ENCODE measurements at places on chromosomes 5 and 9. TPM values are rescaled to one million over a fixed set of nuclear protein-coding genes. Genes with fewer than 3 reads are reported as not detected.

The GPR151 gene
- not detected for total RNA-seq

The ANKRD34B gene
- total RNA-seq = not detected

The HRH2 gene
- 36.5 TPM for total RNA-seq

The LOX gene
- total RNA-seq = 3.0 TPM

DNA sequence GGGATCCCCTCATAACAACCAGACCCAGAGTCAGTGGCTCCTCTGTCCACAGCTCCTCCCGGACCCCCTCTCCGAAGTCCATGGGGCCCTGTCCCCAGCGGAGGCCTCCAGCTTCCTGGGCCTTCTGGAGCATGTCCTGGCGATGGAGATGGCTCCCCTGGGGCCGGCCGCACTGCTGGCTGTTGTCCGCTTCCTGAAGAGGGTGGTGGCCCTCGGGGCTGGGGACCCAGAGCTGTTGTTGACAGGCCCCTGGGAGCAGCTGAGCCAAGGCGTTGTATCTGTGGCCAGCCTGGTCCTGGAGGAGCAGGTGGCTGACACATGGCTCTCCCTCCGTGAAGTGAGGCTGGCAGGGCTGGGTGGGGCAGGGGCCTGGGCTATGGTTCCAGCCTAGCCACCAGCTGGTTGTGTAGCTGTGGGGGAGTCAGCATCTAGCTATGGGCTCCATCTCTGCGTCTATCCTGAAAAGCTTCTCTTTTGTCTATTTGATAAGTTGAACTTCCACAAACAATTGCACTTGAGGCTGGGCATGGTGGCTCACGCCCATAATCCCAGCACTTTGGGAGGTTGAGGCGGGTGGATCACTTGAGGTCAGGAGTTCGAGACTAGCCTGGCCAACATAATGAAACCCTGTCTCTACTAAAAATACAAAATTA lies 4.7 kb downstream of the ADGRD2 start:
- H3K4me3 ChIP-seq = no peak overlapping the region
- no peaks in the 10 kb centered on the region for H3K36me3 ChIP-seq
- no peak for DNase-seq
- H3K4me1 ChIP-seq = no peaks in the 10 kb centered on the region
- no peak overlapping the region for H3K27ac ChIP-seq

- no peak for DNase-seq
- no peaks in the 10 kb centered on the region for H3K36me3 ChIP-seq
- no peaks in the 10 kb centered on the region for H3K27me3 ChIP-seq
- H3K4me3 ChIP-seq = no peak overlapping the region
- no peak overlapping the region for H3K27ac ChIP-seq
- no peaks in the 10 kb centered on the region for H3K4me1 ChIP-seq
Measured at GRCh38 chr5:114744406-114744805, 382.5 kb downstream of the KCNN2 start.

DNA sequence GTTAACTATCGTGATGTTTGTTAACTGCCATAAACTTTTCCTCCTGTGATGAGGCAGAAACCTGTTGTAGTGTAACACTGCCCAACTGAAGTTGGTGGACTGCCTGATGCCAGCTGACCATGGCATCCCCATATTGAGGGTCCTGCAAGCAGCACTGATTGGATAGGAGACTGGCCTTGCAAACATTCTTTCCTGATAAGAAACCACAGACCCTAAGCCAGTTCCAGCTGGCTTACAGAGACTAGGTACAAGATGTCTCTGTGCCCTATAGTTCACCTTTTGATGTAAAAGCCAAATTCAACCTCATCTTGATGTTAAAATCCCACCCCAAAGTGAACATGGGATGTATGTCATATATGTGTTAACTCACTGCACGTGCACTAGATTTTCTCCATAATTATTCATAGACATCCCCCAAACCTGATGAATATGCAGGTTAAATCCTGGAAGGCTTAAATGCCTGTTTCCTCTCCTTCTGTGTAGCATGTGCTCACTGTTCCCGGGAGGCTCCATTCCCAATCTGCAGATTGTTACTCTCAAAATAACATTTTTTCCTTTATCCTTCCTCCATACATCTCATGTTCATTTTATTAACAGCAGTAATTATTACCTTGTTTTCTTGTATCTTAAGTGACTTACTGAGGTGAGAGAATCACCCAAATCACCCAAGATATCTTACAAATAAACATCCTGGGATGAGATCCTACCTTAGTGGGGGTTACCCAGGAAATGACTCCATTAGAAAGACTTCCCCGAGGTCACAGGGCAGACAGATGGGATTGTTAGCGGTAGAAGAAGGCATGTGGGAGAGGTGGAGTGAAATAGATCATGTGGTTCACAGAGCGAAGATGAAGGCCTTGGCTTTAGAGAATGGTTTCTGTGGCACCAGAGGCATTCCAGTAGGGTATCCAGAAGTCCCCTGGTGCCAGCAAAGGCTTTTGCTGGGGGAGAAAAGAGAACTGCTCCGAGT lies 566.7 kb downstream of the CCDC171 start:
- no peak overlapping the region for H3K27ac ChIP-seq
- DNase-seq = no peak
- H3K27me3 ChIP-seq = no peaks in the 10 kb centered on the region
- no peaks in the 10 kb centered on the region for H3K4me1 ChIP-seq

DNA sequence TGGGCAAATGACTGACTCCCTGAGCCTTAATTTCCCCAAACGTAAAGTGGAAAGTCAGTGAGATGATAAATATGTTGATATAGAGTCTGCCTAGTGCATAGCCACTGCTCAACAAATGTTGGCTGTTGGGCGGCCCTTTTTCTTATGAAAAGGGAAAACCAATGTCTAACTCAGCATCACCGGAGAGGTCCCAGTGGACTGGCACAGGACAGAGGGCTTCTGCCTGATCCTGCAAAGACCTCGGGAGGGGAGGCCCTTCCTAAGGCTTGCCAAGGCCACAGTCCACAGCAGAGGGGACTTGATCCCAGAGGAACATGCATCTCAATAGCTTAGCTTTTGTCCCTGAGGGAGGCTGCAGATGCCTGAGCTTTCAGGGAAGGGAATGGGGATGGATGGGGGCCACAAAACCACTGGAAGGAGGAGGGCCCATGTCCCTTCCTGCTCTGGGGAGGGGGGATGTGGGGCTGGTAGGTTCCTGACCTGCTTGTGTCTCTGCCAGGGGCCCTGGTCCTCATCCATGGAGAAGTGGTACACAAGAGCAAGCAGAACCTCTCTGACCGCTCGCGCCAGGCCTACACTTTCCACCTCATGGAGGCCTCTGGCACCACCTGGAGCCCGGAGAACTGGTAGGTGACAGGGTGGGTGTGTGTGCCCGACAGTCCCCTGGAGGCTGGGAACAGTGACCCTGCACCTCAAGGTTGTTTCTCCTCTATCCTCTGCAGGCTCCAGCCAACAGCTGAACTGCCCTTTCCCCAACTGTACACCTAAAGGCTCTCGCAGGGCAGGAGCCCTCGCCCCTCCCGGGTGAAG lies 6.3 kb downstream of the DOLK start:
- no peak overlapping the region for H3K4me3 ChIP-seq
- peak overlapping the region; percentile 76 for H3K27ac ChIP-seq
- no peaks in the 10 kb centered on the region for H3K36me3 ChIP-seq
- H3K4me1 ChIP-seq = peaks cover 52% of the 10 kb centered on the region
- H3K27me3 ChIP-seq = no peaks in the 10 kb centered on the region

DNA sequence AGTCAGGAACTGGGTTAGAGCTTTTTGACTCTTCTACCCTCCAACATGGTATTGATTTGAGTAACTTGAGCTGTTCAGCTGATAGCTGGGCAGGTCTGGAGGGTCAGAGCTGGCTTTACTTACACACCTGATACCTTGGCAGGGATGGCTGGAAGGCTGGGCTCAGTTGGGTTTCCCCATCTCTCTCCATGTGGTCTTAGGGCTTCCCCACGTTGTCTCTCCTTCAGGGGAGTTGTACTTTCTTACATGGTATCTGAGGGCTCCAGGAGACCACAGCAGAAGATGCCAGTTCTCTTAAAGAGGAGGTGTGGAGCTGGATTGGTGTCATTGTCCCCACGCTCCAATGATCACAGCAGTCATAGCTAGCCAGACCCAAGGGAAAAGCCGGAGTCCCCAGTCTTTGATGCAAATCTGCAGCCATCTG lies 25.6 kb downstream of the ISOC1 start:
- H3K36me3 ChIP-seq = peaks cover 7% of the 10 kb centered on the region
- H3K27me3 ChIP-seq = no peaks in the 10 kb centered on the region
- H3K4me1 ChIP-seq = no peaks in the 10 kb centered on the region
- no peak overlapping the region for H3K27ac ChIP-seq
- DNase-seq = no peak

Data from heart right ventricle (tissue), 16 donors.